ENCODE measurements at places on chromosomes 2 and 18. TPM values are rescaled to one million over a fixed set of nuclear protein-coding genes. Genes with fewer than 3 reads are reported as not detected.

The OR6B2 gene
- total RNA-seq, result not detected

The ABI2 gene
- total RNA-seq, result 150 TPM

The KRTCAP3 gene
- total RNA-seq, result 25.9 TPM

The ADD2 gene
- total RNA-seq, result 63.8 TPM

DNA sequence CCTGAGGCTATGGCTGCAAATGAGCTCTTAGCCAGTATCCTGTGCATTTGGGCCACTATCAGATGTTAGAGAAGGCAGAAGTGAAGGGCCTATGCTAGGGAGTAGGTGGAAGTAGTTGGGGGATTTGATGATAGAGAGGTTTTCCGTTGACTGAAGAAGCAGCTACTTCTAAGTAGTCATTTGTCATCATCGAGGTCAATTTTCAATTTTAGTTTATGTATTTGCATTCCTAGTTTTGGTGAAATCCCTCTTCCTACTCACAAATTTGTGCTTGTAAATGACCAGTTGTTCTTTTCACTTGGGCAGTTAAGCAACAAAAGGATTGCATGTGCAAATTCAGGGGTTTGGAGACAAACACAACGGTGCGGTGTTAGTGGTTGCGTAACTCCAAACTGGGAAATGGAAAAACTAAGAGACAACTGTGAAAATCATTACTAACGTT is 48.5 kb upstream of the PELI1 start:
- no peak for DNase-seq

GRCh38 chr2:117771969-117772630 is 42.4 kb upstream of the DDX18 start:
- DNase-seq, result no peak

DNA sequence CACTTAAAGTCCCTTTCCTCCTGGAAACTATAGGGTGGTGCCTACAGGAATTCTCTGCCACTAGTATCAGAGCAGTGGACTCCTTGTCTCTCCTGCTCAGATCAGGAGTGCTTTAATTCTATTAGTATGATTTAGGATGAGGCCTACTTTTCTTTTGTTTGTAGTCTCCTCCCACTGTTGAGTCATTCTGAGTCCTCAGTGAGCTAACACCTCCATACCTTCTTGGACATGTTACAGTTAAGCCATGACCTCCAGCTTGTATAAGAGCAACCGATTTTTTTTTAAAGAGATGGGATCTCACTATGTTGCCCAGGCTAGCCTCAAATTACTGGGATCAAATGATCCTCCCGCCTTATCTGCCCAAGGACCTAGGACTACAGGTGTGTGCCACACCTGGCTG is 48.7 kb upstream of the OTOF start:
- DNase-seq, result no peak

DNA sequence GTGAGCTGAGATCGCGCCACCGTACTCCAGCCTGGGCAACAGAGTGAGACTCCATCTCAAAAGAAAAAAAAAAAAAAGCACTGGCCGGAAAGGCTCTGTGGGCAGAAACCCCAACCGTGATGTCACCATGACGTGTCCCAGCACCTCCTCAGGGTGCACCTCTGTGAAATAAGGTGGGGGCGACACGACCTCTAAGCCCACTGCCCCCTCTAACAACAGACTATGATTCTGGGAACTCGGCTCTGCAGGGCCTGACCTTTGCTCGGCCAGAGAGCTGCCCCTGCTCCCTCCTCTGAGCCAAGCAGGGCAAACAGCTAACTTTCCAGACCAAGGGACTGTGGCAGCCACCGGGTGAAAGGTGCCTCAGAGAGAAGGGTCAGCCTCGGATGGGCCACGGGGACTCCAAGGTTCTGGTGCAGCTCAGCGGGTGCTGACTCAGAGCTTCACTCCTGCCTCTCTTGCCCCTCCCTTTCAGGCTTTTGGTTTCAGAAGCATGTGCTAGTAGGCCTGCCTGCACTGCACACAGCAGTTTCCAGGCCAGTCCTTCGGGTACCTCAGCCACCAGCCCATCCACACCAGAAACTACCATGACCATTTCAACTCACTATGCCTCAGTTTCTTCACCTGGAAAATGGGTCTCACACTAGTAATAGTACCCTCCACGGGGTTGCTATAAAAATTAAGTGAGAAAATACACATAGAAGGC is 8.0 kb downstream of the TMBIM1 start:
- DNase-seq, result no peak

DNA sequence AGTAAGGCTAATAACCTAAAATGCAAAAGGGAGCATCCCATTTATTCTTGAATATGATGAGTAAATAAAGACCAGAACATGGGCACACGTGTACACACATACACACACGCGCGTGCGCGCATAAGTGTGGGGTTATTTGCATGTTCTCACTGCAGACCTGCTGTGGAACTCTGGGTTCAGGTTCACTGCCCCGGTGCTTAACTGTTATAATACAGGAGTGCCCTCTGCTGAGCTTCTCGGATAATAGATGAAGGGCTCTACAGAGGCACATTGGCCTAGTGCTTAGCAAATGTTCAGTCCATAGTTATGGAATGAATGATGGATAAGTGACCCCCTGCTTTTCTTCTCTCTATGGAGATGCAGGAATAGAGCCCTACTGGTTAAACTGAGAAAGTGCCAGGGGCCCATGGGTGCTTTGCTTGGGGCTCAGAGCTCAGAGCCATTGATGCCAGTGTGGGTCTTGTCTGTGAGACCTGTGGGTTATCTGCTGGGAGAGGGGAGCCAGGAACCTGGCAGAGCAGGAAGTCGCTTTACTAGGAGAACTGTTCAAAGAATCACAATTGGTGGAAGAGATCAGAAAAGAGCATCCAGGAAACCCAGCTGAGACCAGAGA is 3.6 kb upstream of the ARL4C start:
- peak; percentile 76 for DNase-seq

- no peak for DNase-seq
Measured at GRCh38 chr18:61350578-61350977, 17.3 kb downstream of the CDH20 start.

DNA sequence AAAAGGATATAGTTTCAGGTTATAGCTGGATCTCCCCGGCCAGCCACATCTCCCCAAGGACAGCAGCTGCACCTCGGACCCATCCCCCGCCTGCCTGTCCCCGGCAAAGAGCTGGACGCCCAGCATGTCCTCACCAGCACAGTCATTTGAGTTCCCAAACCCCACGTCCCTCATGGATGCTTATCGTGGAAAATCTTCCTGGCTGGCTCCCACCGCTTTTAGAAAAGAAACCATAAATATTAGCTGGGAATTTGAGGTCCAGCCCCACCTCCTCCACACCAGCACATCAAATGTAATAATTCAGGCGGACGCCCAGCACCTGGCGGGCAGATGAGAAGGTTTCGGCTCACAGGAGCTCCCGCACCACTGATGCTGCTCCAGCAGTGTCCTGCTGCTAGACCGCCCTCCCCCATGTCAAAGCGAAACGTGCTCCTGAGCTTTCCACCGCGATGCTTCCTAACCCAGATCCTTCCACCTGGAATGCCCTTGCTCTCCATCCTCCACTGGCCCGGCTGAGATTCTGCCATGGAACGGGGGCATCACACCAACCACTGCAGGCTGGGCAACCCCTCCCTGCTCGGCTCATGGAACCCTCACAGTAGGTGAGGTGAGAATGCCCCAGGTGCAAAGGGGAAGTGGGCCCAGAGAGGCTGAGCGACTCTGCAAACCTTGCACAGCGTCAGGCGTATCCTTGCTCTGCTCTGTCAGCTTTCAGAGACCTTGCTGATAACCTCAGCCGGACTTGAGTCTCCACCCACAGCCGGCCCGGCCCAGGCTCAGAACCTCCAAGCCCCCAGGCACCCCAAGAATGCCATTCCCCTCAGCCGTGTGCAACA is 71.5 kb upstream of the GPC1 start:
- no peak for DNase-seq

DNA sequence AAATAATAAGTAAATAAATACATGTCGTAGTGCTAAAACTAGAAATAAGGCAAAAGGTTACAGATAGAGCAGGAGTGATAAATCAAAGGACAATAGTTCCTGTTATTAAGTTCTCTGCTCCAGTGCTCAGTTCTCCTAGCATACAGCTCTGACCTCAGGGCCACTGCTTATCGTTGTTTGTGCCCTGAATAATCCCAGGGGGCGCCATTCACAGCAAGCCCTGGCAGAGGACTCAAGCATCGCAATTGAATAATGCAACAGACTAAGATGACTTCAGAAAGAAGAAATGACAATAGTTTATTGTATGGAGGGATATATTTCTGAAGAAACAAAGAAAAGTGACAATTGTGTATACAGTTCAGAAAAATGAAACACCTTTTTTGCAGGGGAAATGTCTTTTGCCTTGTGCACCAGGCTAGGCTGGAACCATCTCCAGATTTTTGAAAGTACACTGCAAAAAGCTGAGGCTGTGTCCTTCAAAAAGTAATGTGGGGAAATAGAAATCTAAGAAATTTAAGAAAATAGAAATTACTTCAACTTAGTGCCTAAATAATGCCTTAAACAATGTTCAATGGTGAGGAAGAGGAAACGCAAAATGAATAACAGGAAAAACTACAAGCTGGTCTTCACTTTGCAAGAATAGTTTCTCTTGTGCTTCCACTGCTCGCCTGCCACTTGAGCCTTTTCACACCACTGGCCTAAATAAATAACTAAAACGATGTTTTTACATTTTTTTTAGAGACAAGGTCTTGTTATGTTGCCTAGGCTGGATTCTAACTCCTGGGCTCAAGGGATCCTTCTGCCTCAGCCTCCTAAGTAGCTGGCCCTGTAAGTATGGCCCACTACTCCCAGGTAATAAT is 19.0 kb upstream of the CCNYL1 start:
- DNase-seq, result peak; percentile 80

GRCh38 chr2:171346723-171347557 is 86.8 kb downstream of the METTL8 start:
- DNase-seq, result no peak

Measured in endodermal cell (in vitro differentiated cells).